NCI-H460 (cell line): ENCODE measurements at places on chromosomes 16 and 17. TPM values are rescaled to one million over a fixed set of nuclear protein-coding genes. Genes with fewer than 3 reads are reported as not detected.

DNA sequence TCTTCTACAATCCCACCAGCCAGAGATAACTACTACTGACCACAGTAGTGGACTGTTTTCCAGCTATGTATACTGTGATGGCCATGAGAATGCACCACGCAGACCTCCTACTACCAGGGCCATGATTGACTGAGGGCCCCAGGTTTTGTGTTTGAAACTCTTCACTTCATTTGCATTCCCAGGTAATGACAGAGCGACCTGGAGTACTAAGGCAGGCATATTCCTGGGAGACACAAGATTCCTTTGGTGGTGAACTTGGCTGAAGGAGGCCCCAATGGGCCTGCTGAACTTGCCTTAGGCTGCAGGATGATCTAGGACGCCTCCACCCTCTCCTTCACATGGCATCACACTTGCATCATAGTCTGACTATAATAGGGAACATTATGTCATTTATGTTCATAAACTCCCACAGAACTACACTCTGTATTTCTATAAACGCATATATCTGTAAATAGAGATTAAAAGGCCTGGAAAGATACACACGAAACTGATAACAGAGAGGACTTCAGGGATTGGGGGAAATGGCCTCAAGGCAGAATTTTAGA is 30.4 kb downstream of the CLEC19A start:
- DNase-seq, result no peak

- no peak for DNase-seq
These were observed 233.9 kb downstream of the MRTFB start for GRCh38 chr16:14304891-14305460.

DNA sequence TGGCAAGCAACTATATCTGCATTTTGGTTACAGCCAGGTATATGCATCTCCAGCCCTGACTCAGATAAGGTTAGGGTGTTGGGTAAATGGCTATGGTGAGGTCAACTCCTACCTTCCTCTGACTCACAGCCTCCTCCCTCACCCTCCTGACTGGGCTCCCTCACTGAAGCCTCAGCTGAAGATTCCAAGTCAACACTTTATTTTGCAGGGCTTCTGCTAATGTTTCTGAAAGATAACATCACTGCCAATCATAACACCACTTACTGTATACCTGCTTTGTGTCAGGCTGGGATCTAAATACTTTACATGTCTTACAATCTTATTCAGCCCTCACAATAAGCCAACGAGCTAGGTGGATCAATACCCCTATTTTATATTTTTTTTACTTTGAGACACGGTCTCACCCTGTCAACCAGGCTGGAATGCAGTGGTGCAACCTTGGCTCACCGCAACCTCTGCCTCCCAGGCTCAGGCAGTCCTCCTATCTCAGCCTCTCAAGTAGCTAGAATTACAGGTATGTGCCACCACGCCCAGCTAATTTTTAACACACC is 47.8 kb upstream of the GCSH start:
- no peak for DNase-seq

DNA sequence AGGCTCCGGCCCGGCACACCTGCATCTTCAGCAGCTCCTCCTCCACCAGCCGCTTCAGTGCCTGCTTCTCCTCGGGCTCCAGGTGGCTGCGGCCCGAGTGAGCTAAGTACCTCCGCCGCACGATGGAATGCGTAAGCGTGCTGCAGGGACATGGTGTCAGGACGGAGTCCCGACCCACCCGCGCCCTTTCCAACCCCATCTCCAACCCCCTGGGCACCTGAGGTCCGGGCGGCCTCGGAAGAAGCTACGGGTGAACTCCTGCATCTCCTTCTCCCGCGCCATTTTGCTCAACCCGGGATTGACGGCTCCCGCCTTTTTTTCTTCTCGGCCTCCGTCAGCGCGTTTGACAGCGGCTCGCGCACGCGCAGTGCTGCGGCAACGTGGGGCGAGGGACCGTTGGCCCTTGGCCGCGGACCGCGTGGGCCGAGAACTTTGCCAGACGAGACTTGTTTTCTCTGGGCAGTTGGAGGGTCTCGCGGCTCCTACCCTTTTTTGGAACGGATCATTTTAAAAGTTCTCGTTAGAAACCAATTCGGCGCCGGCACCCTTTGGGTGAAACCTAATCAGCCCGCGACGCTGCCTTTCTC is at the start of gene HIRIP3:
Gene HIRIP3, minus strand, starts transcription at position 294 of the 587 bp plus-strand sequence. Its CDS starts 12 bp downstream, at position 282.
- DNase-seq, result peak; percentile 78

- DNase-seq, result no peak
These were observed 3.0 kb downstream of the CYLD start for GRCh38 chr16:50744881-50745280.

KRTAP17-1 gene
- not detected in 2 replicates for total RNA-seq
